ENCODE measurements at places on chromosomes 2 and 18.
A peak's percentile ranks its signal among the peaks of the same experiment; 100 is the strongest.

GRCh38 chr2:10375570-10376281 lies 72.4 kb downstream of the ODC1 start:
- DNase-seq: no peak

- no peak for DNase-seq
Measured at GRCh38 chr2:174487820-174488162, 962 bp upstream of the GPR155 start.

- no peak for DNase-seq
Measured at GRCh38 chr2:178787934-178788333, 19.3 kb downstream of the TTN start.

GRCh38 chr2:70328921-70329561 lies 27.2 kb upstream of the FAM136A start:
- no peak for DNase-seq

DNA sequence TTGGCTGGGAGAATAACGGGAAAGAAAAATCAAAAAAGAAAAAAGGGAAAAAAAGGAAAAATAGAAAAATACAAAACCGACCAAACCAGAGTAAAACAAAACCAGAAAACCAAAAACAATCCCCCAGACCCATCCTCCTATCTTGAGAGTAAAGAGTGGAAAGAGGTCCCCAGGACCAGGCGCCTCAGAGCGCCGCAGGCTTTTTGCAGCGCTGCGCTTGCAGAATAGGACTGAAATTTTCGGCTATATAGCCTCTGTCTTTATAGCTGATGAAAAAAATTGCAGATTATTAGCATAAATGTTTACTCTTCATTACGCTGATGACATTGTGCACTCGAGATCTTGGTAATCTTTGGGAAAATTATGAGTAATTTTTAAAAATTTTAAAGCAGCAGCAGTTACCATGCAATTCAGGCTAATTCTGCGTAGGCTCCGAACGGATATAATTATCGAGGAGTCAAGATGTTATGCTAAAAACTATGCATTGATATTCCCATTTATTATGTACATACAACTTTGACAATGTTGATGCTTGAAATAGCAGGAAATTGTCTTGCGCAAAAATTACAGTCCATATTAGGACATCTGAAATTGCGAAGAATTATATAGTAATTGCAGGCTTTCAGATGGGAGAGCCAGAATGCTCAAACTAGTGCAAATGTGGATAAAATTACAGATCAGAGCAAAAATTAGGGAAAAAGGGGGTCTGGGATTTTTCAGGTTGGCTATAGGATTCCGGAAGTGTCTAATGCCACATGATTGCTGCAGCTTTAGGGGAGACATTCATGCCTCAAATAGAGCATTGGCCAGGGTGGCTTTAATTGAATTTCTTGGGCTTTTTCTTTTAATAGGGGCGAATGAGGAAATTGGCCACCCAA lies 8.3 kb downstream of the DLX1 start:
- no peak for DNase-seq

- DNase-seq: no peak
Measured at GRCh38 chr2:60268661-60269060, 284.8 kb downstream of the BCL11A start.

GRCh38 chr18:770583-770961 lies 41.5 kb downstream of the YES1 start:
- DNase-seq: no peak

GRCh38 chr18:515156-515815 lies 14.8 kb upstream of the COLEC12 start:
- no peak for DNase-seq

DNA sequence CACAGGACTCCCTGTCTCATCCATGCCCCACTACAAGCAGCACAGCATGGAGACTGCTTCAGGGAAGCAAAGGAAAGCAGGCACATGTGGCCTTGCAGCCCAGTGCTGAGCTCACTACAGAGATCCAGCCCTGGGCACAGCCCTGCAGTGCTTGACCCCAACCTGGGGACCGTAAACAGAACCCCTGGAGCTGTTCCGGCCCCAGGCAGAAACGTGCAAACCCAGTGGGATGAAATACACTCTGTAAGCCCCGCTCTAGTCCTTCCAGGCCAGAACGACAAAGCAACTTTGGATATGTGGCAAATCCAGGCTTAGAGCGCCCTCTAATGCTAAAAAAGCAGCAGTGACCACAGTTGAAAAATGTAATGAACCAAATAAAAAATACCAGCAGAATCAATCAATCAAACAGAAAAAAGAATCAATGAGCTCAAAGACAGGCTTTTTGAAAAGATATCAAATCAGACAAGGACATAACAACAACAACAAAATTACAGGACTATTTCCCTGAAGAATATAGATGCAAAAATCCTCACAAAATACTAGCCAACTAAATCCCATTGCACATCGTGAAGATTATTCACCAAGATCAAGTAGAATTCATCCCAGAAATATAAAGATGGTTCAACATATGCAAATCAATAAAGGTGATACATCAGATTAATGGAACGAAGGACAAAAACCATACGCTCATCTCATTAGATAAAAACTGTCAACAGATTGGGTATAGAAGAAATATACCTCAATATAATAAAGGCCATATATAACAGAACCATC lies 45.6 kb downstream of the ZNF519 start:
- no peak for DNase-seq

- no peak for DNase-seq
Measured at GRCh38 chr2:168220965-168221819, 26.2 kb downstream of the STK39 start.

DNA sequence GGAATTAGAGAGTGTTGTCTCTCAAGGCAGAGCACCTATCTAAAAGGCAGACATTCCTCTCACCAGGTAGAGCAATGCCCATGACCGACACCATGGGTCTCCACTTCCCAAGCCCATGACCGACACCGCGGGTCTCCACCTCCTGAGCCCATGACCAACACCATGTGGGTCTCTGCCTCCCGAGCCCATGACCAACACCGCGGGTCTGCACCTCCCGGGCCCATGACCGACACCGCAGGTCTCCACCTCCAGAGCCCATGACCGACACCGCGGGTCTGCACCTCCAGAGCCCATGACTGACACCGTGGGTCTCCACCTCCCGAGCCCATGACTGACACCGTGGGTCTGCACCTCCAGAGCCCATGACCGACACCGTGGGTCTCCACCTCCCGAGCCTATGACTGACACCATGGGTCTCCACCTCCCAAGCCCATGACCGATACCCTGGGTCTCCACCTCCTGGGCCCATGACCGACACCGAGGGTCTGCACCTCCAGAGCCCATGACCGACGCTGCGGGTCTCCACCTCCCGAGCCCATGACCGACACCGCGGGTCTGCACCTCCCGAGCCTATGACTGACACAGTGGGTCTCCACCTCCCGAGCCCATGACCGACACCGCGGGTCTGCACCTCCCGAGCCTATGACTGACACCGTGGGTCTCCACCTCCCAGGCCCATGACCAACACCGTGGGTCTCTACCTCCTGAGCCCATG lies 262.4 kb upstream of the SALL3 start:
- no peak for DNase-seq

GRCh38 chr18:60675801-60676200 lies 303.2 kb upstream of the MC4R start:
- DNase-seq: no peak

- no peak for DNase-seq
Measured at GRCh38 chr2:124426625-124427024, 401.5 kb downstream of the CNTNAP5 start.

DNA sequence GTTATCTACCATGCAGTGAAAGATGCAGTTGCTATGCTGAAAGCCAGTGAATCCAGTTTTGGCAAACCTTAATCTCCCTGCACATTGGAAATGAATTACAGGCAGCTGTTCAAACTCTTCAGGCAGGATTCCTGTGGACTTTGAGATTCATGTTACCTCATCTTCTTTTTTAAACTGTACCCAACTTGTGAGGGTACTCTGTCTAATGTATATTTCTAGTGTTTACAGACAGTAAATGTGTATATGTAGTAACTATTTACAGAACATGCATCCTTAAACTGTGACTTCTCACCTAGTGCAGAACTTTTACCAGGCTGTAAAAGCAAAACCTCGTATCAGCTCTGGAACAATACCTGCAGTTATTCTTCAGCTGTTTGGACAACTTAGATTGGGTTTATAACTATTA lies 50.9 kb downstream of the KDM3A start:
- DNase-seq: no peak

DNA sequence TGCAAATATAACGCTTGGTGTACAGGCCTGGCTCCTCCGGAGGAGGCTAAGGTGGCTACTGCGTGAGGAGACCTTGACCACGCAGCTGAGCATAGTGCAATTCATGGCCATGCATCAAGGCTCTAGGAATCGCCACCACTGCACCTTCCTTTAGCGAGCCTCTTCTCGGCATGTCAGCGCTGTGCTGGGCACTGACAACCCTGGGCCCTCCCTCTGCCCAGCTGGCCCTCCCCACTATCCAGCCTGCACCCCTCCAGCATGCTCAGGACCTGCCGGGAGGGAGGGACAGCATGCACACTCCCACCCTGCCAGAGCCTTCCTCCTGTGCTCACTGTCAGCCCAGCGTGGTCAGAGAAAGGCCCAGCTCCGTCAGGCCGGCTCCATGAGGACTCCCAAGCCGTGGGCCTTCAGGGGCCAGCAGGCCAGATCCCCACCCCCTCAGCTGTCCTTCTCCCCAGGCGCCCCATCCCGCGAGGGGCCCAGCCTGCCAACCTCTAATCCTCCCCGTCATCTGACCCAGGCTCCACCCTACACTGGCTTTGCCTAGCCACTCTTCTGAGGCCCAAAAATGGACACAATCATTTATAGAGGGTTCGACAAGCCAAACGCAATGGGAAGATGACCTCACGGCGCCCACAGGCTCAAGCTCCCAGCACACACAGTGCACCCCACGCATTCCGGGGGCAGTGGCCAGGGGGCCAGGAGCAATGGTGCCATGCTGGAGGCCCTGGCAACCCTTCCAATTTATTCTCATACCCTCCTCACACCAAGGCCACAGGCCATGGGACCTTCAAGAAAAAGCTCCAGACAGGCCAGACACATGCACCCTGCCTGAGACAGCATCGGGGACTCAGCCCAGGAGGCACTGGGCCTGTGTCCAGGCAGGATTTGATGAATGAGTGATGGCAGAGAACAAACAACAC lies 3.5 kb downstream of the BIN1 start:
- DNase-seq: no peak

GRCh38 chr2:180978903-180979748 lies 1.3 kb upstream of the UBE2E3 start:
- DNase-seq: no peak

GRCh38 chr2:96407919-96408550 lies 72.5 kb downstream of the NCAPH start:
- no peak for DNase-seq

GRCh38 chr2:227098162-227098515 lies 65.9 kb downstream of the COL4A4 start:
- DNase-seq: no peak

GRCh38 chr2:73827018-73827417 lies 1.7 kb upstream of the STAMBP start:
- DNase-seq: no peak

DNA sequence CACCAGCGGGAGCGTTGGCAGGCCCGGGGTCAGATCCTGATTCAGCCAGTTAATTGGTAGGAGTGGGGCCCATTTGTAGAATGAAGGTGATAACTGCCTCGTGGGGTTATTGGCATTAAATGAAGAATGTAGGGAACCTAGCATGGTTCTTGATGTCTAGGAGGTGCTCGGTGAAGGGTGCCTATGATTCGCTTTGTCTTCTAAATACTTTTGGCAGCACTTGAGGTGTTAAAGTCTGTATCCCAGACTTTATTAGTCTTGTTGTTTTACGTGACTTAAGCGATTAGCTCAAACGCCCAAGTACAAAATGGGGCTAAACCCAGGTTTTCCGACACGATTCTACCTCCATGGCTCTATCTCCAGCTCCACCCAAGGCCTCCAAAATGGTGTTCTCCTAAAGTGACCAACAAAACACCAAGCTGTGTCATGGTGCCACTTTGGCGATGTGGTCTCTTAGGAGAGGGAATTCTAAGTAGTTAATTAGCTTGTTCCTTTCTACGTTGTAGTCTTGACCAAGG lies 980 bp upstream of the PPP4R1 start:
- DNase-seq: no peak

- no peak for DNase-seq
Measured at GRCh38 chr18:42736074-42736473, 379.4 kb downstream of the RIT2 start.

DNA sequence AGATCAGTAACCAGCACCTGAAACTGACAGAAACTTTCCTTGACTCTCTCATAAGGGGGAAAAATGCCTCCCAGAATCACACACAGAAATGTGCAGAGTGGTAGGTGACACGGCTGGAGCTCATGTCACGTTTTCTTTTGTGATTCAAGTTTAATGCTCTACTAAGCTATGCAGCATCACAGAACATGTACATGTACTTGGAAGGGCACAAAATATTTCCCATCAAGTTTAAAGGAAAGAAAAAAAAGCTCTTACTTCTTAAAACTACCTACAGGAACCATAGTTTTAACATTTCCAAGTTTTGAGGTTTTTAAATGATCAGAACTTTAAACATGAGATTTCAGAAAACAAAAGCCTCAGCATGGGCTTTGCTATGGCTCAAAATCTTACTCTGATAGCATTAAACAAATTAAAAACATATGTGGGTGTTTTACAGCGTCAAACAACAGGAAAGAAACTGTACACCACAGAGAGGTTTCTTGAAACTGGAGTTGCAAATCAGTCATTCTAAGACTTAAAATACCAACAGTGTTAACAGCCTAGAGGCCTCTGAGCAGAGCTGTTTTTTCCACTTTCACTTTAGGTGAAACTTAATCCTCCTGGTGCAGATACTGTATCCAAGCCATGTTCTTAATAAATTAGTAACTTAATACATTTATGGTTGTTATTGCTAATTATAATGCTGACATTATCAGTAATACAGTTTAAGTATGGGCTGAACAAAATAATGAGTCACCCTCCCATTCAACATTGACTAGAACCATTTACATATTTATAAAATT lies 30.1 kb downstream of the MBP start:
- DNase-seq: no peak

DNA sequence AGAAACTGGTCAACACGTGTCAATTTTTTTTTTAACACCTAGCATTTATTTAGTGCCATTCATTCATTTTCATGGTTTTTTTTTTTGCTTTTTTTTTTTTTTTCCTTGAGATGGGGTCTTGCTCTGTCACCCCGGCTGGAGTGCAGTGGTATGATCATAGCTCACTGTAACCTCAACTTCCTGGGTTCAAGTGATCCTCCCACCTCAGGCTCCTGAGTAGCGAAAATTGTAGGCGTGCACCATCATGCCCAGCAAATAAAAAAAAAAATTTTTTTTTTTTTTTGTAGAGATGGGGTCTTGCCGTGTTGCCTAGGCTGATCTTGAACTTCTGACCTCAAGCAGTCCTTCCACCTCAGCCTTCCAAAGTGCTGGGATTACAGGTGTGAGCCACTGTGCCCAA lies 21.1 kb downstream of the USP14 start:
- no peak for DNase-seq

GRCh38 chr2:85755122-85756027 lies 1.6 kb downstream of the ATOH8 start:
- DNase-seq: no peak

- peak; percentile 41 for DNase-seq
Measured at GRCh38 chr2:47230418-47230817, 75.3 kb upstream of the STPG4 start.

- DNase-seq: no peak
Measured at GRCh38 chr2:238702276-238703052, 145.4 kb upstream of the TWIST2 start.

All from heart left ventricle (tissue), 16 donors.